HCT116 (cell line): ENCODE measurements at places on chromosomes 13 and 19. TPM values are rescaled to one million over a fixed set of nuclear protein-coding genes. Genes with fewer than 3 reads are reported as not detected.

The GPR18 gene
- not detected for total RNA-seq

The CEACAM4 gene
- not detected for total RNA-seq

The HIF3A gene
- 0.98 TPM for total RNA-seq

The MLLT1 gene
- total RNA-seq: 55.0 TPM

The NTN5 gene
- total RNA-seq: 3.1 TPM
